ENCODE measurements at places on chromosomes 7 and 10.

DNA sequence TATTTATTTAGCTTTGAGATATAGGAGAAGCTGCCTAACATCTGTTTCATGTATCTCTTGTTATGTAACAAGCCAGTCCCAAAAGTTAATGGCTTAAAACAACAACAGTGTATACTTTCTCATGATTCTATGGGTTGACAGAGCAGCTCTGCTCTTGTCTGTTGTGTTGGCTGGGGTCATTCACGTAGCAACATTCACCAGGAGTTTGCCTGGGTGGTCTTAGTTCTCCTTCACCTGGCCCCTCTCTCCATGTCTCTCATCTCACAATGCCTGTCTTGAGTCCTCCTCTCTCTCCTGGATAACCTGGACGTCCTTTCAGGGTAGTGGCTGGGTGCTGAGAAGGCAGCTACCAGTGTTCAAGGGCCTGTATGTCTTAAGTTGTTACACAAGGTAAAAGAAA, 27.5 kb downstream of the INPP5F start:
- DNase-seq = no peak

GRCh38 chr10:27699776-27700175, 45.8 kb downstream of the MKX start:
- no peak for DNase-seq

- no peak for DNase-seq
Measured at GRCh38 chr7:154699417-154699816, 303.5 kb downstream of the PAXIP1 start.

- DNase-seq = no peak
Measured at GRCh38 chr10:94423627-94424026, 21.3 kb downstream of the TBC1D12 start.

DNA sequence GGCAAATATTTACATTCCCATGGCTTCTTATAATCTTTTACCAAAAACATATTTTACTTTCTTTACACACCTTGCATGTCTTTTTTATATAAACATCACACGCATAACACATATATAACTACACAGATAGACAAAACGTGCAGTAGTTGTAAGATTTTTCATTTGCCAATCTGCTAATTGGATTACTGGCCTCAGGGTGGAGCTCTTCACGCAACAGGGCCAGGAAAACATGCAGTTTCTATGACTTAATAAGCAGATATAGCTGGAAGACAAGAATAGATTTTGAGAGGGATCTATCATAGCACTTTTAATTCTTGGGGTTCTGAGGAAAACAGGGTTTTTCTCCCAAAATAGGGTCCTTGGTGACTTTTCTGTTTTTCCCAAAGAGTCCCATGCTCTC, 12.7 kb downstream of the ACADSB start:
- no peak for DNase-seq

GRCh38 chr10:56632537-56632936, 271.5 kb upstream of the ZWINT start:
- no peak for DNase-seq

DNA sequence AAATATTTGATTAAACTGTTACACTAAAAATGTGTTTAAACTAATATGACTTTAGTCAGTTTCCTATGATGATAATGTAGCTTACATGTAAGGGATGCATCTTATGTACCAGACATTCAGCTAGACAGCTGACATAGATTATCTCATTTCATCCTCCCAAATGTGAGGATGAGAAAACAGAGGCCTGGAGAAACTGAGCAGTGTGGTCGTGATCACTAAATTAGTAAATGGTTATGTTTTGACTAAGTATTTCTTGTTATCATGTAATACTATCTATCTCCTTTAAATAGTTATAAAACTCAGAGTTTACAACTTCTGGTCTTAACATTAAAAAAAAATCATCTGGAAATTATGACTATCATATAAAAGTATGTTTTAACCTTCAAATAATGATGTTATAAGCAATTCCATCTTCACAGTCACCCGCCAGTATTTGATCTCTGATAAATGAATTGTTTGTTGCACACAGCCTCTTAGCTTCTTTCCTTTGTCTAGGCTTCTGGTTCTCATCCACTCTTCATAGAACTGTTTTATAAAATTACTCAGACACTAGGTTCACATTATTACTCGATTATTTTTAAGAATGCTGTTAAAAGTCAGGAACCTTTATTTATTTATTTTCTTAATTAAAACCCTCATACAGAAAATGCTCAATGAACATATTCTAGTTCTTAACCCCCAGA, 33.6 kb upstream of the HDAC9 start:
- DNase-seq = no peak

GRCh38 chr7:19520392-19520791, 188.4 kb downstream of the POLR1F start:
- DNase-seq = no peak

DNA sequence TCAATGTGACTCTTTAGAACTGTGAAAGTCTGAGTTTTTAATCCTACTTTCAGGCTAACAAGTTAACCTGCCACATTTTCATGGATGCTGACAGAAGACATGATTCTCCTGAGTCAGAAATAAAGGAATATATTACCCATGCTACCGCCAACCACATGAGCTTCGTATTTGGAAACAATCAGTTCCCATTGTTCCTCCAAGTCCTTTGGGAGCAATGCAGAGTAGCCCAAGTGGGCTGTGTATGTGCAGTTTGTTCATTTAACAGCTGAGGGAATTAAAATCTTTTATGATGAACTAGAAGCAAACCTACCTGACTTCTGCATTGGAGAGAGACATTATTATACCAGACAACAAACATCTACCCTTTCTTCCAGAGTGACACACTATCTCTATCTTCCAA, 169.3 kb upstream of the BET1 start:
- no peak for DNase-seq

- no peak for DNase-seq
Measured at GRCh38 chr7:33156441-33156840, 27.1 kb downstream of the BBS9 start.

DNA sequence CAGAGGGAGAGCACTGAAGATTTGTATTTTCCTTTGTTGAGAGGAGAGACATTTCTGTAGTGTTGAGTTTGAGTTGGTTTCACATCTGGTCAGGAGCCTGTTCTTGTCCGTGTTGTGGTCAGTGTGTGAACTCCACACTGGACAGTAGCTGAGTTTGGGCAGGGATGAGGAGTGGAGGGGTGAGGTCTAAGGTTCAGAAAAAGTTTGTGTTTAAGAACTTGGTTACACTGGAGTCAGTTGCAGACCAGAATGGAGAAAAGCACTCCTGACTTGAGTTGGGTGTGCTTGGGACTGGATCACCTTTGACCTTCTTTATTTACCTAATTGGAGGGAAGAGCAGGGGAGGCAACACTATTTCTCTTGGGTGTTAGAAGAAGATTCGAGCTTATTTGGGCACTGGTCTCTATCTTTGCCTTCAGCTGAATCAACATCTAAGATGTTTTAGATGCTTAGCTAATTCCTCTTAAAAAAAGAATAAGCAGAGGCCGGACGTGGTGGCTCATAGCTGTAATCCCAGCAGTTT, 8.9 kb downstream of the LRMDA start:
- no peak for DNase-seq

GRCh38 chr7:157596471-157596870, 259.7 kb downstream of the DNAJB6 start:
- DNase-seq = no peak

DNA sequence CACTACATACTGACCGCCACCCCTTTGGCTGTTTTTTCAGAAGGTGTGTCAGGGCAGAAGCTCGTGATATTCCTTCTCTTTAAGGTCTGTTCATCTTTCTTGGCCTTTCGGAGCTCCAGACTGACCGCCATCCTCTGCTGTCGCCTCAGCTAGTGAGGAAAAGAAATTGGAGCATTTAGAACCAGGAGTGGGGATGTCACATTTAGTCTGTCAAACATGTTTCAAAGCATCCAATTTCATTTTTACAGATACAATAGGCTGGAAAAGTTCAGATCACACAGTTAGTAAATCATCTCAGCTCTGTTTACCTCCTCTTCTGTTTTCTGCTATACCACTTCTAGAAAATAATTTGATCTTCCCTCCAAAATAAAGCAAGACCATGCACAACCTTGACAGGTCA, 4.8 kb downstream of the KPNA7 start:
- no peak for DNase-seq

- DNase-seq = no peak
Measured at GRCh38 chr10:112304267-112304859, 21.2 kb downstream of the TECTB start.

DNA sequence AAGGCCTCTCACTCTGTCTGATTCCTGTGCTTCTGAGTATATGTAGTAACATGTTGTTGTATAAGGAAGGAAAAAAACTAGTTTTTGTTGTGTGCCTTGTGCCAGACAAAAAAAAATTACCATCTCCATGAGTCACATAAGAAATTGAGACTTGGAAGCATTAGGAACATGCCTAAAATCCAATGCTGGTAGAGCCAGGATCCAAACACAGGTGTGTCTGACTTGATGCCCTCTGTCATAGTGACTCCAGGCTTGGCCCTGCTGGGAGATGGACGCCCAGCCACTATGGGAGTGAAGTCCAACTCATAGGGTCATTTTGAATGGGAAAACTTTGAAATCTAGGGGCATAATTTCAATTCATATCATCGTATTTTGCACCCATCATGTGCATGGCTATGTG, 38.0 kb downstream of the PYROXD2 start:
- no peak for DNase-seq

DNA sequence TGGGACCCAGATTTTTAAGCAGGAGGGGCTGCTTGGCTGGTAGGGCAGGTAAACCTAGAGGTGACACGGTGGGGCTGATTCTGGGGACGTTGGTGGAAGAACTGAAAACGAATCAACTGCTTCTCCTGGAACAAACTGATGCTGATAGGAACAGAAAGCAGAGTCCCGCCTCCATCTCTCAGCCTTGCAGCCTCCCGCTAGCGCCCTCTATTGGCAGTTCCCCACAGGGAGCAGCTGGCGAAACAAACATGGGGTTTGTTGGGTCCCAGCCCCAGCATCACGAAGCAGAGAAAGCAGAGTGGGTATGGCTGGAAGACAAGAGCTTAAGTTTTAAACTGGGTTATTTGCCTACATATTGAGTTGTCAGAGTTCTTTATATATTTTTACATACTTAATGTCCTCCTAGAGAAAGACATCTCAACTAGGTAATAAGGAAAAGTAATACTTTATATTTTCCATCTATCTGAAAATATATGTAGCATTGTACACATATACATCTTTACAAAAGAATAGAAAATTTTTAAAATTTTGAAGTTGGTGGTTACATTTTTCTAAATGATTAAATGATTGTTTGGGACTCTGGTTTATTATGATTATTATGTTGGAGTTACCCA, 42.3 kb upstream of the FOXI2 start:
- DNase-seq = no peak

DNA sequence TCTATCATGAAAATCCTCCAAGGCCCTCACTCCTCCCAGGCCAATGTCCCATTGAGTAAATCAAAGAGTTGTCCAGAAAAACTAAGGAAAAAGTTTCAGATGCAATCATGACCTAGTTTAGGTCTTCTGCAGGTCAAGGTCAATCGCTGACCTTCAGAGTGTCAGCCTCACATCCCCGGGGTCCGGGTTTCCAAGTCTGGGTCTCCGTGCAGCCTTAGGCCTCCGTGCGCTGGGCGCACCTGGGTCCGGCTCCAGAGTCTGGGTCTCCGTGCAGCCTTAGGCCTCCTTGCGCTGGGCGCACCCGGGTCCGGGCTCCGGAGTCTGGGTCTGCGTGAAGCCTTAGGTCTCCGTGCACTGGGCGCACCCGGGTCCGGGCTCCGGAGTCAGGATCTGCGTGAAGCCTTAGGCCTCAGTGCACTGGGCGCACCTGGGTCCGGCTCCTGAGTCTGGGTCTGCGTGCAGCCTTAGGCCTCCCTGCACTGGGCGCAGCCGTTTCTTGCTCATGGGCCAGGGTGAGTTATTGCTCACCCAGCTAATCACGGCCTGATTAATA, 236.2 kb downstream of the TCERG1L start:
- no peak for DNase-seq

- DNase-seq = no peak
Measured at GRCh38 chr7:38748056-38748610, 117.0 kb upstream of the AMPH start.

DNA sequence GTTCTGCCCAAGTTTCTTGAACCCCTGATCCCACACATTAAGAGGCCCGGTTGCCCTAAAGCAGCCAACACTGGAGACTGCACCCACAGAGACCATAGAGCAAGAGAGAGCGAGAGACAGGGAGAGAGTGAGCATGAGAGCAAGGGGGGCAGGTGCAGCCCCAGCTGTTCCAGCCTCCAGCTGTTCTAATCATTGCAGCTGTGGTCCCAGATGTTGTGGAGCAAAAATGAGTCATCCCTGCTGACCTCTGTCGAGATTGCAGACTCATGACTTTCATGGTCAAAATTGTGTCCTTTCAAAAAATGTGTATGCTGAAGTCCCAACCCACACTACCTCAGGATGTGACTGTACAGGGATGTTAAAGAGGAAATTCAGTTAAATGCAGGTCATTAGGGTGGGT, 143.9 kb upstream of the FRMD4A start:
- DNase-seq = no peak

DNA sequence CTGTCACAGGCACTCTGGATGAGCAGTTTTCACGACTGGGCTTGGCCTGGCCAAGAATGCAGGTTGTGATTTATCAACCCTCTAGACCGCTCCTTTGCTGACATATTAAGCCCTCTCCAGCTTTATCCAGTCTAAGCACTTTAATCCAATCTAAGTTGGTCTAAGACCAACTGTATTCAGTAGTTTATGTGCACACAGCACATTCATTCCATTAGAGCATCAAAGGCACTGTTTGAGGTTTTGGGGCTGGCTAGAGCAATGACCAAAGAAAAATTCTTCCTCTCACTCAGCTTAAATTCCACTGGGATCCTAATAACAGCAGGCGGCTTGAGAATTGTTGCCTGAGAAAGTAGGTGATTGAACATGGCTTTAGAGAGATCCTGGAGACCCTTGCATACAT, 176.0 kb upstream of the INSYN2A start:
- no peak for DNase-seq

Measured in activated T-helper 1 cell treated with anti-CD3 and anti-CD28 coated beads, Interleukin-2, amount 50 U/mL, for 16 hours (primary cell).